Stimulated activated CD4-positive, alpha-beta T cell treated with anti-CD3 and anti-CD28 coated beads, TNF-alpha, amount 100 ng/mL, for 4 hours (primary cell): ENCODE measurements at places on chromosomes 6 and 20.
A peak's percentile ranks its signal among the peaks of the same experiment; 100 is the strongest.

DNA sequence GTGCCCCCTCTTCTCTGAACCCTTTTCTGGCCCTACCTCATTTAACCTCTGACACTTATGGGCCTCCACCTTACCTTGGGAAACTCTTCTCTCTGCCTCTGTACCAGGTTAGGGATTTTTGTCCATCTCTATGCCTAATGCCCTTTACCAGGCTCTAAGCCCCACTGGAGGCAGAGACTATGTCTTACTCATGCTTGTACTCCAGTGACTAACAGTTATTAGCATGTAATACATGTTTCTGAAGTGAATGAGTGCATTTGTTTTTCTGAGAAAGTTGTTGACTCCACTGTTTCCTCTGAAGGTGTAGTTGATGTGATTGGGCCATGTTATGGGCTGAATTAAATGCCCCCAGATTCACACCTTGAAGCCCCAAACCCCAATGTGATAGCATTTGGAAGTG is 234.3 kb downstream of the PACRG start:
- no peak for DNase-seq

DNA sequence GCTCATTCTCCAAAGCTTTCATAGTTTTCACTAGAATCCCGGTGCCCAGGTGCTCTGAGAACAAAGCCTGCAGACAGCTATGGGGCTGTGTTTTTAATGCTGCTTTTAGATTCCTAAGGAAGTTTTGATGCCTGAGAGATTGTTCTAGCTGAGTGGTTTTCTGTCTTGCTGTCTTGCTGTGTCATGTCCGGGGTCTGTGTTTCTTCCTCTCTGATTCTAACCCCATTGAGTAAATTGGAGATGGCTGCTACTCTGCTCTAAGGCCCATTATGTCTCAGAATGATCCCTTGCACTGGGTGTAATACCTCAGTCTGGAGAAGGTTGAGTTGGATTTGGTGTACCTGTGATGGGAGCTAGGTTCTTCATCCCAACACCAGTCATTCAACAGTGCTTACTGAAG is 63.4 kb downstream of the ARID1B start:
- no peak for DNase-seq

DNA sequence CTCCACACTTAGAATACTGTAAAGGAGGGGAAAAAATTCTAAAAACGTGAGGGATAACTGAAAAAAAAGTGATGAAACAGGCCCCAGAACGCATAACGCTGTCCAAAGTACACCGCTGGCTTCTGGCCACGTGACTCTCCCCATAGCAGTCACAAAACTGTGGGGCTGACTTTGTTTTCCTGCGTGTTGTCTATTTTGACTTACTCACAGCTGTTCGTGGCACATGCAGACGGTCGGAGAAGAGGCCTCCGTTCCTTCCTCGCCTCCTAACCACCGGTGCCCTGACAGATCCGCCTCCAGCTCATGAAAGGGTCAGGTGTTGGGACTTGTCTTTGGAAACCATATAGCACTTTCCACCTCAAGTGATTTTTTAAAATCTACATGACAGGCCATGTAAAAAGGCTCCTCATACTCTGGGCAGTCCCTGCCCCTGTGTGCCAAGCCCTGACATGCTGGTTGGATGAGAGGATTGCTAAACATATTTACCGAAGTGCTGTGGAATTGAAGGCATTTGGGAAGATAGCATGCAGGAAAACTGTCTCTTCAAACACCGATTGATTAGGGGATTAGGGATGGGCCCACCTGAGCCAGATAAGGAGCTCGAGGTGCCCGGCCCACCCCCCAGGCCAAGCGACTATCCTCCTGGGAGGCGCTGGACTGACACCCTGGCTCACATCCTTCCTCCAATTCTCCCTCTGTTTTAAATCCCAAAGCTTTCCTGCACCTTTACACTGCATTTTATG is 54.8 kb downstream of the DACT2 start:
- no peak for DNase-seq

GRCh38 chr6:114430534-114431124 is 87.8 kb upstream of the HS3ST5 start:
- DNase-seq, result no peak

DNA sequence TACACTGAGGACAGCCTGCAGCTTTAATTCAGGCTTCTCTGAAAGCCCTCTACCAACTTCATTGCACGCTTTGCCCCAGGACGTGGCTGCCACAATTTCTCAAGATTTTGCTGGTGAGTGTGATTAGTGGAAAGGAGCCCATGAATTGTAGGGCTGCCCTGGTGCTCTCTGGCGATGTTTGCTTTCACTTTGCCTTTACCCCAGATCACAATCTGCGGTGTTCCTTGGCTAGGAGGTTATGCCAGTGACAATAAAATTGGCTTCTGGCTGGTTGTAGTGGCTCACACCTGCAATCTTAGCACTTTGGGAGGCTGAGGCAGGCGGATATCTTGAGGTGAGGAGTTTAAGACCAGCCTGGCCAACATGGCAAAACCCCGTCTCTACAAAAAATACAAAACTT is 139.3 kb downstream of the FOXC1 start:
- no peak for DNase-seq

DNA sequence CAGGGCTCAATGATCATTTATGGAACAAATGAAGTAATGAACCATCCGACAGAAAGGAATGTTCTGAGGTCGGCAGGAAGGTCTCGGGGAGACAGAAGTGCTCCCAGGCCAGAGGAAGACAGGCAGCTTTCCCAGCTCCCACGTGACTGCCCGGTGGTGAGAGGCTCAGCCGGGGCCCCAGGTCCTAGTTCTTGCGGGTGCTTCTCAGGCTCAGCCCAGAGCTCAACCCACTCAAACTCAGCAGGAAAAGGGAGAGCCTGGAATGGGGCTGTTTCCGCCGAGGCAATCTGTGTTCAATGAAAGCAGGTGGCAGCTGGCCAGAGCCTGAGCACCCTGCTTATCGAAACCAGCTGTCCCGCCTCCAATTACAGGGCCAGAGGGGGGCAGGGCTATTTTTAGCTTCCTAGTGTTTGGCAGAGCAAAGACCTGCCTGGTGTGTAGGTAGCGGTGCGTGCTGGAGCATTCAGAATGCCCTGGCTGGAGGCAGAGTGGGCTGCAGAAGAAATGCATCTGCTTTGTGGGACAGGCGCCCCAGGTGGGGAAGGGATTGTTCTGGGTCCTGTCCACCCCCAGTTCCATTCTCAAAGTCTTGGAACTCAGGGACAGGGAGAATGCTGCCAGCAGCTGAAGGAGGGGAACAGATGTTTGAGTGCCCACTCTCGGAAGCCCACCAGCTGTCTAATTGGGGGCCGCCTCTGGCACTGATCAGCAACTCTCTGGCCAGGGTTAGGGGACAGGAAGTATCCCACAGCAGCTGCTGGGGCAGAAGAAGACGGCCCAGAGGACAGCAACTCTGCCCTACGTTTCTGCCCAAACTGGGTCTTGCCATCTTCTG is 145.1 kb downstream of the PREX1 start:
- DNase-seq, result no peak

GRCh38 chr20:9349249-9349648 is 165.1 kb upstream of the LAMP5 start:
- DNase-seq, result no peak

- DNase-seq, result no peak
Measured at GRCh38 chr6:6497976-6498375, 90.5 kb upstream of the LY86 start.

DNA sequence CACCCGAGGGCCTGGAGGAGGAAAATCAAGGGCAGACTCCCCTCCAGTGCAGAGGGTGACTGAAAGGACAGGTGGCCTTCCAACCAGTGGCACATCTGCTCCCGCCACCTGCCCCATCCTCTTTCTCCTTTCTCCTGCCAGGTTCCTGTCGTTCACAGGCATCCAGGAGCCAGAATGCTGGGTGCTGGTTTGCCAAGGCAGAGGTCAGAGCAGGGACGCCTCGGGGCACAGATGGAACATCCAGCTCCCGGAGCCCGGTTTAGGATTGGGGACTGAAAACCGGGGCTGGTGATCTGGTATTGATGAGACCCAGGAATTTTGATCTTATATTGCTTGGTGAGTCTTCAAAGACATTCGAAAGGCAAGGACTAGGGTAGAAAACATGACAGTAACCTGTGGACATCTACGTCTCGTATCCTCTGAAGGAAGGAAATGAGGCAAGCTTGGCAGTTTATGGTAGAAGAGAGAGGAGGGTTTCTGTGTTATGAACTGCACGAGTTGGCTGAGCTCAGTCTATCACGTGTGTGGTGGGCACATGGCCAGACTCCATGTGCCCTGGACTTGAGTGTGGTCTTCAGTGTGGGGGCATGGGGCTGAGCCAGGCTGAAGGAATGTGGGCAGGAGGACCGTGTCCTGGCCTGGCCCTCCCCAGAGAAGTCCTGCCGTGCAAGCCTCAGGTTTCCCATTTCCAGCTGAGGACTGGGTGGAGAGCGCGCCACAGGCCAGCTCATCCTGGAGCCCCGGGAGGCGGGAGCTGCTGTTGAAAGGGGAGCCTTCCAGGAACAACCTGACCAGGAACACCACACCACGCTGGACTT is 74.2 kb downstream of the IRF4 start:
- DNase-seq, result no peak

GRCh38 chr6:16504609-16505008 is 256.7 kb downstream of the ATXN1 start:
- no peak for DNase-seq

DNA sequence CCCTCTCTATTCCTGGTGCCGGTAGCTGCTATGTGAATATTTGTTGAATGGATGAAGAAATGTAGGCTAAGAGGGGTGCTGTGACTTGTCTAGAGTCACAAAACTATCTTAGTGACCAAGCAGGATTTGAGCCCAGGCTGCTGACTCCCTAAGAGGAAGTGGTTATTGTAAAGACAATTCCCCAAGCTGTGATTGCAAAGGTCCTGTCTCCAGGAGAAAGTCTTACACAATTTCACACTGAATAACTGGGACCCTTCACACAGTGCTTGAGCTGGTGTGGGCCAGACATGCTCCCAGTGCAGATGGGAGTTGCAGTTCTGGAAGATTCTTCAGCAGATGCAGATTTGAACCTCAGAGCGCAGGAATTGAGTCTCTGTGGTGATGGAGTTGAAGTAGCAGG is 38.1 kb downstream of the IYD start:
- DNase-seq, result no peak

DNA sequence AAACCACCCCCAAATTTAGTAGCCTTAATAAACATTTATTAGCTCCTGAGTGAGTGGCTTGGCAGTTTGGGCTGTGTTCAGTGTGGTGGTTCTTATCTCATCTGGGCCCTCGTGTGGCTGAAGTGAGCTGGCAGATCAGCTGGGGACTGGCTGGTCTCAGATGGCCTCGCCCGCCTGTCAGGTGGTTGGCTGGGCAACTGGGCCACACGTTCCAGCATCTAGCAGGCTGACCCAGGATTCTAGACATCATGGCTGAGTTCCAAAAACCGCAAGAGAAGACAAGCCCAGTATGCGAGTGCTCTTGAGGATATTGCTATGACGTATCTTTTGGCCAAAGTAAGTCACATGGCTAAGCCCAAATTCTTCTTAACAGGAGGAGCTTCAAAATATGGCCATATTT is 28.9 kb downstream of the EIF2S2 start:
- no peak for DNase-seq

DNA sequence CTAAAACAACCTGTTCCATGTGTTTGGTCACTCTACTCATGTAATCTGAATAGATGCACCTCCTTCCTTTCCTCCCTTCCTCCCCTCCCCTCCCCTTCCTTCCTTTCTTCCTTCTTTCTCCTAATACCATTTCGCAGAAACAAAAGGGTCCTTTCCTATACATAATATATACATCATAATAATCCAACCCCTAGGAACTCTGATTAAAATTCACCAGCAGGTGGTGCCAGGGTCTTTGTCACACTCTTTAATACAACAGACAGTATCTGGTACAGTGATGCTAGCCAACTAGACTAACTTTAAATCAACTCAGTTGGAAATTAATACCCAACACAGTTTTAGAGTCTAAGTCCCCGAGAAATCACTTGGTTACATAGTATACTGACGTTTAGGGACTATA is 181.2 kb upstream of the SHLD1 start:
- DNase-seq, result no peak

GRCh38 chr20:54067606-54068174 is 2.7 kb downstream of the BCAS1 start:
- DNase-seq, result no peak

- DNase-seq, result peak; percentile 95
Measured at GRCh38 chr6:169701954-169702839, at the start of the genes C6orf120 and WDR27. Gene C6orf120, plus strand, starts transcription at chr6:169702126. Its CDS starts 334 bp downstream, at chr6:169702460. Gene WDR27, minus strand, starts transcription at chr6:169702029. Its CDS starts 13,024 bp downstream, at chr6:169689005.

DNA sequence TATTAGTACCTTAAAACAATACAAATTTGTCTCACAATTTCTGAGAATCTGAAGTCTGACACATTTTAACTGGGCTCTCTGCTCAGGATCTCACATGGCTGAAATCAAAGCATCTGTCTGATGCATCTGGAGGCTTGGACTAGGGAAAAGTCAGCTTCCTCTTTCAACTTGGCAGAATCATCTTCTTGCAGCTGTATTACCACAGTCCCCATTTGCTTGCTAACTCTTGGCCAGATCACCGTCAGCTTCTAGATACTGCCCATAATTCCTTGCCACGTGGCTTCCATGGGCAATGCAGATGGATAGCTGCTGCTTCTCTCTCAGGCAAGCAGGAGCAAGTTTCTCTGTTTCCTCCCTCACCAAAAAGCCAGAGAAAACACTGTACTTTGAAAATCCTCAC is 1106.4 kb upstream of the CITED2 start:
- no peak for DNase-seq

- no peak for DNase-seq
Measured at GRCh38 chr6:137811916-137812553, 55.0 kb upstream of the TNFAIP3 start.

DNA sequence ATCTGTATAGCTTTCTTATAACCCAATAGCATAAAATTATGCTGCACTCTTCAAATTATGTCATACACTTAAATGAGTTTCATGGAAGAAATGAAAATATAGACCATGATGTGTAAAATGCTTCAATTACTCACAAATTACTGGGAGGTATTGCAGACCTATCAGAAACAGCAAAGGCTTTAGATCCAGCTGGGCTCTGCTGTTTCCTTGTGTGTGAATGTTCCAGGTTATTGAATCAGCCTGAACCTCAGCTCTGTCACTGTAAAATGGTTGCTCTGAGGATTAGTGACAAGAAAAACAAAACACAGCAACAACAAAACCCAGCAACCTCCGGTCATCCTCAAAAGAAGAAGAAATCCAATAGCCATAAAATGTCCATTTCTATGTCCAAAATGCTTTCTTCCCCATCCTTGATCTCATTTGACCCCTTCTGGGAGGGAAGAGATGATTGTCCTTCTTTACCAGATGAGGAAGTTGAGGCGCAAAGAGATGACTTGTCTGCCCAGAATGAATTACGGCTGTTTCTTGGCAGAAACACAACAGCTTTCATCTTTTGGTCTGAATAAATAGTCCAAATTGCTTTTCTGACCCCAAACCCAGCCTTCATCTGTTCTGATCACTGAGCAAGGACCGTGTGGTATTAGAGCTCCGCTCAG is 42.2 kb upstream of the TGM6 start:
- no peak for DNase-seq
